Activated T-cell treated with anti-CD3 and anti-CD28 coated beads for 24 hours (primary cell): ENCODE measurements at places on chromosomes 4 and X.

DNA sequence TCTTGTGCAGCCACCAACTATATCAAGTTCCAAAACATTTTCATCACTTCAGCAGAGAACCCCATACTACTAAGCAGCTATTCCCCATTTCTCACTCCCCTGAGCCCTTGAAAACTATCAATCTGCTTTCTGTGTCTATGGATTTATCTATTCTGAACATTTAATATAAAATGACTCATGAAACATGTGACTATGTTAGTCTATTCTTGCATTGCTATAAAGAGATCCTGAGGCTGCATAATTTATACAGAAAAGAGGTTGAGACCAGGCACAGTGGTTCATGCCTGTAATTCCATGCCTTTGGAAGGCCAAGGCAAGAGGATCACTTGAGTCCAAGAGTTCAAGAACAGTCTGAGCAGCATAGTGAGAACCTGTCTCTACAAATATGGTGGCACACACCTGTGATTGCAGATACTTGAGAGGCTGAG, 10.6 kb upstream of the C1QTNF7 start:
- DNase-seq = no peak

- no peak for DNase-seq
These were observed 1948.4 kb downstream of the C4orf33 start for GRCh38 chr4:131044368-131044767.

GRCh38 chr4:3862640-3863420, 96.6 kb downstream of the ADRA2C start:
- no peak for DNase-seq

GRCh38 chrX:118594697-118595420, 99.2 kb downstream of the DOCK11 start:
- no peak for DNase-seq

DNA sequence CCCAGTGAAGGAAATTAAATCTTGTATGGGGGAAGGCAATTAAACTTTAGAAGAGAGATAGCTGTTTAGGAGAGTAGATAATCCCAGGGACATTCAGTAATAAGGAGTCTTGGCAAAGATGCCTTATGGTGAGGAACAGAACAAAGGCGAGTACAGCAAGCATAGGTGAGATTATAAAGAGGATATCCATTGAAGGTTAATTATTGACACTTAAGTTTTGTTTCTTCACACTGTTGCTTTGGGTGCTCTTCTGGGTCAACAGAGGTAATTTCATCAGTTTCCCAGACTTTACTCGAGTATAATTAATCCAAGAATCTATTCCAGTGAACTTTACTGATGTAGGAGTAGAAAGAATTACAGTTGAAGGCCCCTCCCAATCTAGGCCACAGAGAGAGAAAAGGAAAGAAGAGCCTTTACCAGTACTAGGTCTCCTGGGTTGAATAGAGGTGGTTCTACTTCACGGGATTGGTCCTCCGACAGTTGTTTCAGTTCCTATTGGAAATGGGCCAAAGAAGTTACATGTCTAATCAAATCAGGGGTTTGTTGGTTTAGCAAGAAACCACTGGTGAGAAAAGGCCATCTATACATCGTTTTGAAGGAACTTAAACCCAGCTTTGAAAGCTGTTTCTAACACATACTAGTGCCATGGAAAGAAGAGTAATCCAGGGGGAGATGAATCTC, 27.2 kb downstream of the EPGN start:
- DNase-seq = no peak

DNA sequence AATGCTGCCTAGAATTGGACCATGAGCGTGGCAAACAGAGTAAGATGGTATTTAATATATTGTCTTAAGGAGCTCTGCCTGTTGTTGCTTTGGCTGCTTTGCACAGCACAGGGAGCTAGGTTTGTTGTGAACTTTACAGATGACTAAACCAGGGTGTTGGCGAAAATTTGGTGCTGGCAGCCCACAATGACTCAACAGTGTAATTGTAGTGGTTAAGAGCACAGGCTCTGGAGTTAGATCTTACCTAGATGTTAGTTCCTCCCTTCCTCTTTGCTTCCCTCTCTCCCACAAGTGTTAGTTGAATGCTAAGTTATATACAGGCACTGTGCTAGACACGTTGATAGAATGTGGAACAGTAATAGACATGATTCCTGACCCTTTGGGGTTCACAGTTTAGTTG, 128.9 kb upstream of the TRPC5 start:
- no peak for DNase-seq

DNA sequence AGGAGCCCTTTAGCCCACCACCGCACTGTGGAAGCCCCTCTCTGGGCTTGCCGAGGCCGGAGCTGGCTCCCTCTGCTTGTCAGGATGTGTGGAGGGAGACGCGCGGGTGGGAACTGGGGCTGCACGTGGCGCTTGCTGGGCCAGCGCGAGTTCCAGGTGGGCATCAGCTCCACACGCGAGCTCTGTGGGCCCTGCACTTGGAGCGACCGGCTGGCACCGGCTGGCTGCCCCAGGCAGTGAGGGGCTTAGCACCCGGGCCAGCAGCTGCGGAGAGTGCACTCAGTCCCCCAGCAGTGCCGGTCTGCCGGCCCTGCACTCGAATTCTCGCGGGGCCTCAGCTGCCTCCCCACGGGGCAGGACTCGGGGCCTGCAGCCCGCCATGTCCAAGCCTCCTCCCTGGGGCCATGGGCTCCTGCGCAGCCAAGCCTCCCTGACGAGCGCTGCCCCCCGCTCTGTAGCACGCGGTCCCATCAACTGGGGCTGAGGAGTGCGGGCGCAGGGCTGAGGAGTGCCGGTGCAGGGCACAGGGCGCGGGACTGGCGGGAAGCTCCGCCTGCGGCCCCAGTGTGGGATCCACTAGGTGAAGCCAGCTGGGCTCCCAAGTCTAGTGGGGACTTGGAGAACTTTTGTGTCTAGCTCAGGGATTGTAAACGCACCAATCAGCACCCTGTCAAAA, 93.6 kb downstream of the DTHD1 start:
- DNase-seq = no peak

DNA sequence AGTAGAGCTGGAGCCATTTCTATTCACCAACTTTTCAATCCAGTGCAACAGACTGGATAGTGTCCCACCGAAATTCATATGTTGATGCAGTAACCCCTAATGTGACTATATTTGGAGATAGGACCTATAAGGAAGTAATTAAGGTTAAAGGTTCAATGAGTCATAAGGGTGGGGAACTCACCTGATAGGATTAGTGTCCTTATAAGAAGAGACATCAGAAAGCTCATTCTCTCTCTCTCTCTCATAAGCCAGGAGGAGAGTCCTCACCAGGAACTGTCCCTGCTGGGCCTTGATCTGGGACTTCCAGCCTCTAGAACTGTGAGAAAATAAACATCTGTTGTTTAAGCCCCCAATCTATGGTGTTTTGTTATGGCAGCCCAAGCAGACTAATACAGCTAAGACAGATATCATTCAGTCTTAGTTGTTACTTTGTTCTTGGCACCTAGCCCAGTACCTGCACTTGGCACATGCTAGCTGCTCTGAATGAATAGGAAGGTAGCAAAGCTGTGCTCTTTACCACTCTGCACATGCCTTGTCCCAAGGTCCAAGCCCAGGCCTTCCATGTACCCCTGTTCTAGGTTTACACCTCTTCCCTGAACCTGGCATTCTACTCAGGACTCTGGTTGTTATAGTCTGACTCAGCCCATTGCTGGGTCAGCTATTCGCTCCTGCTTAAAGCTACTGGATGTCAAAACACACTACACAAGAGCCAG, 19.2 kb upstream of the BRS3 start:
- DNase-seq = no peak

GRCh38 chr4:139764182-139764581, 98.6 kb downstream of the MGST2 start:
- DNase-seq = no peak

DNA sequence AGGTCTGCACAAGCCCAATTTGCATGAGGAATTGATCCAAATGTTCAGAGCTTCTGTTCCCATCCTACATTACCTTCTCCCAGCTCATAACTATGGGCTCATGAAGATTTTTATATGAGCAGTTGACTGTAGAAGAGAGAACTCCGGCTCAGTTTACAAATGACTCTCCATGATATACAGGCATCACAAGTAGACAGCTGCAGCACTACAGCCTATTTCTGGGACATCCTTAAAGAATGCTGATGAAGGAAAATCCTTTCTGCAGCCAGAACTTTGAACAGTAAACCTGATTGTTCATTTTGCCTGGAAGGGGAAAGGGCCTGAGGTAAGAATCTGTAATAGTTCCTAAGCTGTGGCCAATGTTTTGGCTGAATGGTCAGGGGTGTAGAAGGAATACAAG, 174.1 kb upstream of the CXCL13 start:
- DNase-seq = no peak

- no peak for DNase-seq
These were observed 98.8 kb upstream of the METTL14 start for GRCh38 chr4:118586357-118586790.

DNA sequence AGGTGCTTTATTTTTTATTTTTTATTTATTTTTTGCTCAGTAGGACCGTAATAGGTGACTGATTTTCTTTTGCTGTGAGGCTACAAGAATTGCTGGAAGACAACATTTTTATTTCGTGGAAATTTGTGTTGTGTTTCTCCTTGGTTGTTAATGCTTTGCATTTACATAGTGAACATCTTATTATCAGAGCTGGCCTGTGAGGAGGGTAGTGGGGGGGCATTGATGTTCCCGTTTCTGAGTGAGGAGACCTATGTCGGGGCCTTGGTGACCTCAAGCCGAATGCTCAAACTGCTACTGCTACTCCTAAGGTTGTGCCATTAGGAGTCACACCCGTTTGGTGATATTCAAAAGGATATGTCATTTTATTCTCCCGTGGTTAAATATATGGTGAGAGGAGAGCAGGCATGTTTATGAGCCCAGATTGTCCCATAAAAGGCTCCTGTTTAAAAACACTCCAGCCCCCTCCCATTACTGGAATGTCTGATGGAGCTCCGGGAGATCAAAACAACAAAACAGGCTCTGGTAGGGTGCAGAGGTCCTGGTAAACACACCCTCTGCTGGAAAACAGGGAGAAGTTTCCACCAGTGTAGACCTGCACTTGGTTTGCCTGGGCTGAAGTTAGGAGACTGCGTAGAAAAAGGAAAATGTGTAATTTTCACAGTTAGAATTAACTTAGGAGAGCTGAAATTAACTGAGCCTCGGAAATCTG, 5.6 kb downstream of the PDGFRA start:
- no peak for DNase-seq

GRCh38 chrX:107675365-107675654, 47.0 kb downstream of the PRPS1 start:
- no peak for DNase-seq

DNA sequence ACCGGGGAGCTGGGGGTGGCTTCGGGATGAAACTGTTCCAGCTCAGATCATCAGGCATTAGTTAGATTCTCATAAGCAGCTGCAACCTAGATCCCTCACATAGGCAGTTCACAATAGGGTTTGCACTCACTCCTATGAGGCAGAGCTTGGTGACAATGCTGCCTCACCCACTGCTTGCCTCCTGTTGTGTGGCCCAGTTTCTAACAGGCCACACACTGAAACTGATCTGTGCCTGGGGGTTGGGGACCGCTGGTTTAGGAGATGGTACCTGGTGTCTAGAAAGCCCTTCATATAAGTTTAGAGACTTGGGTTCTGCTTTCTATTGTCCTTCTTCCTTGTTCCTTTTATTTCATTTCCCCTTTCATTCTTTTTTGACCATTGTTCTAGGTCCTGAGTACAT, 234.2 kb downstream of the FRAS1 start:
- DNase-seq = no peak

DNA sequence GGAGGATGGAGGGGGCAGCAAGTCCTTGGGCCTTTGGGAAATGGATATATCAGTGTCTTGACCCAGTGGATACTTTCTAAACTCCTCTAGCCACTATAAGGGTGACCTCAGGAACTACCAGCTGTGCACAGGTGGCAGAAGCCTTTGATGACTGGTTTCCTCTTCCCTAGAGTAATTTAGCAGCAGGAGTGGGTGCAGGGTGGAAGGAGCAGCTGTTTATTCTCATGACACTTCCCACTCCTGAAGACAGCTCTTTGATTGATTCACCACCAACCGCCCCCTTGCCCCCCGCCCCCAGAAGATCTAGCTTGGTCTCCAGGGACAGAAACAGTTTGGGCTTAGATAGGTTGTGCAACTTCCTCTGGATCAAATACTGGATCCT, 63.0 kb downstream of the GPC3 start:
- DNase-seq = no peak

DNA sequence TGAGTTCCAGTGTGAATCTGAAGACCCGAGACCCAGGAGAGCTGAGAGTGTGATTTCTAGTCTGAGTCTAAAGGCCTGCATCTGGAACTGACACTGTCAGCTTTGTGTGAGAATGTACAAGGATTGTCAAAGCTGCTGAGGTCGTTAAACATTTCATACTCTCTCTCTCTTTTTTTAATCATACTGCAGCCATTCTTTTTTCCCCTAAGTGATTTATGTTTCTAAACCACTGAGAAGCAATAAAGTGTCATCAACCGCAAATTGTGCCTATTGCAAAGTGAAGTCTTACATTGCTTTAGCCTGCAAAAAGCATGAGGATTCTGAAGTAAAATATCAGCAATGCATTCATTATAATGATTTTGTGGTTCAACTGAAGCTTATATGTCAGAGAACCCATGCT, 106.0 kb downstream of the ASMT start:
- DNase-seq = no peak

GRCh38 chrX:11609109-11609508, 56.6 kb downstream of the ARHGAP6 start:
- DNase-seq = no peak

DNA sequence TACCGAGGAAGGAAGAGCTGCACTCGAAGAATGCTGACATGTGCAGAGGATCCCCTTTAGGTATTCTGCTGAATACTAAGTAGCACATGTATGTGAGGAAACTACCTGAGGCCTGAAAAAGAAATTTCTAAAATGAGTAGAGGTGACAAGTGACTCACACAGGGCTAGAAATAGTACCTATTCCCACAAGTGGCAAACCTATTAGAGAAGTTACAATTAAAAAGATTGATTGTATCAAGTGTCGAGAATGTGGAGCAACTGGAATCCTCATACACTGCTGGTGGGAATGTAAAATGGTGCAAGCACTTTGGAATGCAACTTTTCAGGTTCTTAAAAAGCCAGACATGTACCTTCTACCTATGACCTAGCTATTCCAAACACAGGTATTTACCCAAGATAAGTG, 47.4 kb downstream of the CCSER1 start:
- no peak for DNase-seq

DNA sequence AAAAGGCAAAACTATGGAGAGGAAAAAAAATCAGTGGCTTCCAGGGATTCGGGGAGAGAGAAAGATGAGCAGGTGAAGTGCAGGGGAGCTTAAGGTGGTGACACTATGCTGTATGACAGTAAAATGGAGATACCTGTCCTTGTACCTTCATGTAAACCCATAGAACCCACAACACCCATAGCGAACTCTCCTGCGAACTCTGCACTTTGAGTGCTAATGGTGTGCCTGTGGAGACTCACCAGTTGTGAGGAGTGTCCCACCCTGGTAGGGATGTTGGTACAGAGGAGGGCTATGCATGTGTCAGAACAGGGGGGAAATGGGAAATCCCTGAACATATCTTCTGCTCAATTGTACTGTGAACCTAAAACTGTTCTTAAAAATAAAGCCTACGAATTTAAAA, 42.8 kb downstream of the HMX1 start:
- no peak for DNase-seq

GRCh38 chr4:152709675-152710438, 30.1 kb upstream of the TMEM154 start:
- no peak for DNase-seq
